Globus pallidus (tissue), 1 donor: ENCODE measurements at places on chromosomes 11 and 22.

GRCh38 chr11:130831506-130831905 is 84.8 kb downstream of the SNX19 start:
- DNase-seq: no peak

GRCh38 chr11:72120930-72121329 is 8.4 kb upstream of the ANAPC15 start:
- DNase-seq: no peak

DNA sequence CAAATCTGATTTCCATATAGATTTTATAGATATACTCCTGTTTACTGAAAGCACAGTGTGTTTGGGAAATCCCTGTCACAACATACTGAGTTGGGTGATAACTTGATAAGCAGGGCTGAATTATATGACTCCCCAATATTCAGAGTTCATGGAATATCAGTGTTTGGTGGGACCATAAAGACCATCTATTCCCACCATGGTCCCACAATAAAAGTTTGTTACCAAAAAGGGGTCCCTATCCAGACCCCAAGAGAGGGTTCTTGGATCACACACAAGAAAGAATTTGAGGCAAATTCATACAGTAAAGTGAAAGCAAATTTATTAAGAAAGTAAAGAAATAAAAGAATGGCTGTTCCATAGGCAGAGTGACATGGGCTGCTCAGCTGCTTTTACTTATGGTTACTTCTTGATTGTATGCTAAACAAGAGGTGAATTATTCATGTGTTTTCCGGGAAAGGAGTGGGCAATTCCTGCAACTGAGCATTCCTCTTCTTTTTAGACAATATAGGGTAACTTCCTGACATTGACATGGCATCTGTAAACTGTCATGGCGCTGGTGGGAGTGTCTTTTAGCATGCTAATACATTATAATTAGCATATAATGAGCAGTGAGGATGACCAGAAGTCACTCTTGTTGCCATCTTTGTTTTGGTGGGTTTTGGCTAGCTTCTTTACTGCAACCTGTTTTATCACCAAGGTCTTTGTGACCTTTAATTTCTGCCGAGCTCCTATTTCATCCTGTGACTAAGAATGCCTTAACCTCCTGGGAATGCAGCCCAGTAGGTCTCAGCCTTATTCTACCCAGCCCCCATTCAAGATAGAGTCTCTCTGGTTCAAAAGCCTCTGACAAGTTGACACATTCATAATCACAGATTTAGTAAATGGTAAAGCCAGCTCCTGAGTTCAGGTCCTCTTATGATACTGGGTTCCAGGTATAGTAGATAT is 240.6 kb upstream of the PDGFD start:
- DNase-seq: no peak

DNA sequence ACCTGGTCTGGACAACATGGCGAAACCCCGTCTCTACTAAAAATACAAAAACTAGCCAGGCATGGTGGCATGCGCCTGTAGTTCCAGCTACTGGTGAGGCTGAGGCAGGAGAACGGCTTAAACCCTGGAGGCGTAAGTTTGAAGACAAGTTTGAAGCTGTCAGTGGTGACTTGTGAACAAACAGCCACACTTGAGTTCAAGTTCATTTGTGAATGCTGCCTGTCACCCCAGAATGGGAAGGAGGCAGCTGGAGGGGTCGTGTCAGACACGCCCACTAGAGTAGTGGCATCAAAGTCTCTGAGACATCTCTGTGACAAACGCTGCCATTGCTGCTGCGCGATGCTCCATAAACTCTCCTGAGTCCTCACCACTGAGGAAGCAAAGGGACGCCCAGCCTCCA is 74.2 kb downstream of the DGCR2 start:
- no peak for DNase-seq

DNA sequence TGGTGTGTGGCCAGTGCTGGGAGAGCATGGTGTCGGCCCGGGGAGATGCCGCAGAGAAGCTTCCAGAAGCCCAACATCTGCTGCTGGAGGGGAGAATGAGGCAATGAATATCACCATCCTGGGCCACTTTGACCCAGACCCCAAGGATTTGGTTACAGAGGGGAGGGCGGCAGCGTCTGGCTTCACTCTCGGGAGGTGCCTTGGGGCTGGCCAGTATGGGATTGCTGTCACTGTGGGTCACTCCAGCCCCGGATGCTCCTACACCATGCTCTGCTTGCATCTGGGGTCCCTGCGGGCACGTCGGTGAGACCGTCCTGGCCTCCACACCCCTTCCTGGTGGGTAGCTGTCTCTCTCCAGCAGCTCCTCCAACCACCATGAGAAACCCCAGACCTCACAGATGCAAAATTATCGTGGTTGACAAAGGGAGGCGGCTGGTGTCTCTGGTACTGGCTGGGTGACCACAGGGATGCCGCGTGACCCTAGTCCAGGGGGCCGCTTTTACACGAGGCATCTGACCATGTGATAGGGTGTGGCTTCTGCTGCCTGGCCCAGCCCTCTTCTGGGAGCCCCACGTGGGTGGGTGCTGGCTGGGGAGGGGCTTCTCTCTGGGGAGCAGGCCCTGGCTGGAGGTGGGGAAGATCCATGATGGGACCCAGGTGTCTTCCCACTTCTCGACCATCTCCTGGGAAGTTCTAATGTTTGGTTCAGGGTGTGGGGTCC is 5.7 kb downstream of the KCNQ1 start:
- no peak for DNase-seq
